ENCODE measurements at places on chromosomes 16 and 17.

DNA sequence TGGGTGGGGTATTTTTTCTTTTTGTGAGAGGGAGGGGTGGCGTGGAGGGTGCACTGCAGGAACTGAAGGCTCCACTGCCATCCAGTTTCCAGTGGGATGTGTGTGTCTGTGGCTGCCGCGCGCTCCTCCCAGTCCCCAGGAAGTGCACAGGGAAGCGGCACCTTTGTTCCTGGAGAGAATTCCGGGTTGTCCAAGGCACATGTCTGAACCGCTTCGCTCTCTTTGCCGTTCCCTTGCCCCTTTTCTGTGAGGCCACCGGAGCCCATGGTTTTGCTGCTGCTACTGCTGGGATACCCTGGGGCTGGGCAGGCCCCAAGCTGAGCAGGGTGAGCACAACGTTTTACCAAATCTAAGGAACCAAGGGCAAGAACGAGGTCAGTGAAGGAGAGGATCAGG, 19.5 kb downstream of the ACSF3 start:
- DNase-seq = no peak

- no peak for DNase-seq
These were observed 227.5 kb upstream of the ZFHX3 start for GRCh38 chr16:73275448-73275847.

DNA sequence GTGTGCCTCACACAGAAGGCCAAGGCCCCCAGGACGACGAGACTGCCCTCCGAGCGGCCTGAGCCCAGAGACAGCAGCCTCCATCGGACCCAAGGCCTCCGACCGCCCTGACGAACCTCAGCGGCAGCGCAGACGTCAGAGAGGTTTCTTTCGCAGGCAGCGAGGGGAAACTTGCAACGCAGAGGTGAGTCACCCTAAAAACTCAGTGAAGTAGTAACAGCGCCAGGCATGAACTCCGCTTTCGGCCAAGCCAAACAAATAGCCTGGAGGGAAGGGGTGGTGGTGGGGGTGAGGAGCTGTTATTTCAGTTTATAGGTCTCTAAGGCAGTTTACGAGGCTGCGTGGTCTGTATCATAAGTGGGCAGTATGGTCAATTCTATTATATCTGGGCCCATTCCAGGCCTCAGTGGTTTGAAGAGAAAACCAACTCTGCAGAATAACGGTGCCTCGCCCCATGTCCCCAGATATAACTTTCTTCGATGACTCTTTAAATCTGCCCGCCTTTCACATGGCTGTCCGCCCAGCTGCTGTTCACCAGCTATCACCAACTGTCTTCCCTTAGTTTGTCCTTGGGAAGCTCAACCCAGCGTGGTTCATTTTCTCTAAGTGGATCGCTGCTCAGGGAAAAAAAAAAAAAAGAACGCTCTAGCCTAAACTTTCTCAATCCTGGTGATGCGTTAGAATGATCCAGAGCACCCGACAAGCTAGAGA, 43.5 kb upstream of the FOXF1 start:
- no peak for DNase-seq

DNA sequence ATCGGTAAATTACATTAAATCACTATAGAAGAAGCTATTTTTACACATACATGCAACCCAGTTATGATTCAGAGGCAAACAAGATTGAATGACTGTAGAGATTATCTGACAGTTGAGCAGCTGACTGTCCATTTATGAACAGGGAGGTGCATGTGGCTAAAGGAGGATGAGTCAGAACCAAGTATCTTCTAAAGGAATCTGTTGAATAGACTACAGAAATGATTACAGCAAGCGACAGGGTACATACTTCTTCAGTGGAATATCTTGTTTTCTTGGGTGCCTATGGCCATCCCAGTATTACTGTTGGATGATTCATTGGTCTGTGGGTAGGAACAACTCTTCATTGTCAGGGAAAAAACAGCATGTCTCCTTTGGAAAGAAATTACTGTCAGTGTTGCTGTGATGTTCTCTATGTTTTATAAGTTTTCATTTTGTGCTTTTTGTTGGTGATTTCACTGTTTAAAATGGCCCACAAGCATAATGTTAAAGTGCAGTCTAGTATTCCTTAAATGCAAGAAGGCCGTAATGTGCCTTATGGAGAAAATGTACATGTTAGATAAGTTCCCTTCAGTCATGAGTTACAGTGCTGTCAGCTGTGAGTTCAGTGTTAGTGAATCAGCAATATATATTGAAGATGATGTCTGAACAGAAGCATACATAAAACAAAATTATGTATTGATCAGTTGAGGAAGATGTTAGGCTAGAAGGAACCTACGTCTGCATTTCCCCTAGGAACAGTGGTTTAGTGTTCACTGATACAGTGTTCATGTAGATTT, 27.0 kb downstream of the CBFB start:
- no peak for DNase-seq

DNA sequence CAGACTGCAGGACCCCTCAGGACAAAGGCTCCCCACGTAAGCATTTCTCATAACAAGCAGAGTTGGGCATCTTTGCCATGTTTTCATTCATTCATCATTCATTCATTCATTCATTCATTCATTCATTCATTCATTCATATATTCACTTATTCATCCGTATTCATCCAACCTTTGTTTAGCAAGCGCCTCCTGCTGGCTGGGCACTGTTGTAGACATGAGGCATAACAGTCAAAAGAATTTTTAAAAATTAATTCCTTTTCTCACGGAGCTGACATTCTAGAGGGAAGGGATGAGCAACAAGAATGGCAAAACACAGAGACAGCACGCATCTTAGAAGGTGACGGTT, 351.7 kb upstream of the TNRC6C start:
- no peak for DNase-seq

DNA sequence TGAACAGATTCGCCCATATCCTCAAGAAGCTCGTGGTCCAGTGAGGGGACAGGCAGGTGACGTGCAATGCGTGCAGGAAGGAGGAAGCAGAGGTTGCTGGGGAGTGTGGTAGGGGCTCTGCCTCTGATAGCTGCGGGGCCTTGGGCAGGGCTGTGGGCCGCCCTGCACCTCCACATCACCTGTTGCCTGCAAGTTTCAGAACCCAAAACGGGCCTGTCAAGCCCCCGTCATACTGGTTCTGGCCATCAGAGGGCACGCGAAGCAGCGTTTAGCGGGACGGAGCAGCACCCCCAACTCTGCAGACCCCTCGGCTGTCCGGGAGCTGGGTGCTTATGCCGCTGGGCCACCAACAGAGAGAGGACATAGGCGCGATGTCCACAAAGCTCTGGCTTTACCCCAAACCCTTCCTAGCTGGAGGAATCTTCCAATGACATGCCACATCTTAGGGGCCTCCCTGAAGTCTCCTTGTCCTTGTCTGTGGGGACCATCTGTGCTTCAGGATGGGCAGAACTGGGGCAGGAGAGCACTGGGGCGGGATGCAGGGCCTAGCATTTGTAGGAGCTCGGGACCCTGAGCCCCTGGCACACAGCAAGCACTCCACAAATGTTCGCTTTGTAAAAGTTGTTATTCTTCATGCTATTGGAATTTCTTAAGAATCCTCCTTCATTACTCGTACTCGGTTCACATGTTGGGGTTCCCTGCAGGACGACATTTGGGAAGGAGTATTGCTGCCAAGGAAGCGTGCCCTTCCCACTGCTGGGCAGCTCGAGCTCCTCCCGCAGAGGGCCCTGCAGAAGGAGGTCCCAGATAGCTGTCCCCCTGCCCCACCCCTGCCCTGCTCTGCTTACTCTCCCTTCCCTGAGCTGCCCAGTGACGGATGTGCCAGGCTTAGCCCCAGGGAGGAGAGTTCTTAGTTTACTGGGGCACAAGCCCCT, 64.3 kb downstream of the CNGB1 start:
- no peak for DNase-seq

DNA sequence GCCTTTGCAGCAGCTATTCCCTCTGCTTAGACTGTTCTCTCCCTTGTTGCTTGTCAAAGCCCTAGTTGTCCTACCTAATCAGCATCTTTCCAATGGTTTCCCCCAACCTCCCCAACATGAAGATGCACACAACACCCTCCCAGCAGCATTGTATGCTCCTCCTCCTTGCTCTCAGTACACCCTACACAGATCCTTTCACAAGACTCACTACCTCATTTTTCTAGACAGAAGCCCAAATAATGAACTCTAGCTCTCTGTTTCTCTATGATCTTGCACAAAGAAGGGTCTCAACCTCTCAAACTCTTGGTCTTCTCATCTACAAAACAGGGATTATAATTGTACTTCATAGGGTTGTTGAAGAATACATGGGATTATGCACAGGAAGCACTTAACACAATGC, 19.4 kb downstream of the PSME3IP1 start:
- no peak for DNase-seq

DNA sequence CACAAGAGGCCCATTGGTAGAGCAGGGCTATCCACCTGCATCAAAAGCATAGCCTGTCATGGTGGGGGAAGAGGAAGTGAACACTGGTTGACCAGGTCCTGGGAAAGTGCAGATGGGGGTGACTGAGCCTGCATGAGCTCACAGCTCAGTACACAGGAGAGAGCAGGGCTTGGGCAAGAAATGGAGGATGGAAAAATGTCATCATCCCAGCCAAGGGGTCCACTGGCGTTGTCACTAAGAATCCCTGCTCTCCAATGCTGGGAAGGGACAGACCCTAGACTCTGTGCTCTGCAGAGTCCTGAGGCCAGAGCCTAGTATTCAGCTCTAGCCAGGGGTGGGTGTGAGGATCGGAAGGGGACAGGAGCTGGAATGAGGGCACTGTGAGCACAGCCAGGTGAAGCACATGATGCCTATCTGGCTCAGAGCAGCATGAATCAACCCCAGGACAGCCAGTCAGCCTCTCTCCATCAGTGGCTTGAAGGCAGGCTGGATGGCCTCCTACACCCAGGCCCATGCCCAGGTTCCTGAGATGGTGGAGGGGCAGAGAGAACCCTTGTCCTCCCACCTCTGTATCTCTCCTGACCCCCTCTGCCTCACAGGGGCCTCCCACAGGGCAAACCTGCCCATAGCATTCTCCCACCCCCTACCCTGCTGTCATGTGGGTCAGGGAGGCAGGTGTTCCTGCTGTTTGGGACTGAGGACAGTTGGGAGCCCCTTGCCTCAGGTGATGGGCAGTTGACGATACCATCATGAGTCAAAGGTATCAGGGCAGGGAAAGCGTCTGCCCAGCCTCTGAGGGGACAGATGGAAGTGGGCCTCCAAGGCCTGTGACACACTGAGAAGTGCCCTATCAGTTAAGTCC, 13.8 kb upstream of the CTCF start:
- DNase-seq = no peak

- DNase-seq = no peak
These were observed 19.9 kb upstream of the RAB11FIP4 start for GRCh38 chr17:31371511-31372097.

GRCh38 chr16:15434079-15434424, 336 bp upstream of the BMERB1 start:
- no peak for DNase-seq

- no peak for DNase-seq
These were observed 3.6 kb upstream of the ITGAX start for GRCh38 chr16:31351246-31351941.

GRCh38 chr16:70684146-70685060, 1.4 kb downstream of the MTSS2 start:
- DNase-seq = no peak

DNA sequence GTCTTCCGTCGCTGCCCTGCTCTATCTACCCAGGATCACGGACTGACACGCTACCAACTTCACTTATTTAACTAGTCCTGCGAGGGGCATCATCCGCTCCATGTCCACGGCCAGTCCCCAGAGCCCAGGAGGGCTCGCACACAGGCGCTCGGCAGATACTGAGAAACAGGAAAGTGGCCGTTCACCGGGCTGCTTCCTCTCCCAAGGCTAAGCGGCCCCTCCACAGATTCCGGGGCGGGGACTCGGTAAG, 388 bp downstream of the OXLD1 start:
- no peak for DNase-seq

- DNase-seq = no peak
These were observed 26.1 kb upstream of the CBFA2T3 start for GRCh38 chr16:89002851-89003830.

- no peak for DNase-seq
These were observed 11.2 kb downstream of the IRF8 start for GRCh38 chr16:85909932-85910853.

- no peak for DNase-seq
These were observed 62.2 kb downstream of the PITPNC1 start for GRCh38 chr17:67439269-67439668.

GRCh38 chr17:65966072-65966695, 225.7 kb downstream of the CEP112 start:
- no peak for DNase-seq

DNA sequence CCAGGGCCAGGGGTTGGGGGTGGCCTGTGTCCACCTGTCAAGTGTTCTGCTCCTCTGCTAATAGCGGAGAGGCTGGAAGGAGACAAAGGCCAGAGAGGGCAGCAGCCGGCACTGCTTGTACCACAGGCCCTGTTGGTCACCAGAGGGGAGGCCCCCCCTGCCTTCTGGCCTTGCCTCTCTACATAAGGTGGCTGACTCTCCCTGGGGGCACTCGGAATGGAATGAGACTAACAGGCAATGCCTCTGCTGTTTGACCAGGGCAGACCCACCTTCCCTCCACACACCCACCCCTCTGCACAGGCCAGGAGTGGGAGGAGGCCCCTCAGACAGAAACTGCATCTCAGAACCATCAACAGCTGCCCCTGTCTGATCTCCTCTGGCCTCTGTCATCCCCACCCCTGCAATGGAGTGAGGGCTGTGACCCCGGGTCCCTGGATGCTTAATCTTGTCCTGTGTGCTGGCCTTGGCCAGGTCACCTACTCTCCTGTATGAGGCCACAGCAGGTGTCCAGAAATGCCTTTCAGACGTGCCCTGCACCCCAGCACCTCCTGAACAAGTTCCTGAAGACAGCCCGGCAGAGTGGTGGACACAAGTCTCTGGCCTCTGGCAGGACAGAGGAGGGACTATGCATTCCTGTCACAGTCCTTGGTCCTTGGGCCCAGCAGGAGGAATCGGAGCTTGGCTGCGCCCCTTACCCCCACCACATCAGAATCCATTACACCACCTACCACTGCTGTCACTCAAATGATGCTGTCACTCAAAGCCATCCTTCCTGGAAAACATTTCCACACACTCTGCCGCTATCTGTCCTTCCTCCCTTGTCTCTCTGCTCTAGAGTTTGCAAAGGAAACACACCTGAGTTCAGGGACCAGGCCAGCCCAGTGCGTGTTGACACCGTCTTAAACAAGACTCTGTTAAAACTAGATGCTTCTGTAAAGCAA, 107.5 kb upstream of the ZNF750 start:
- no peak for DNase-seq

DNA sequence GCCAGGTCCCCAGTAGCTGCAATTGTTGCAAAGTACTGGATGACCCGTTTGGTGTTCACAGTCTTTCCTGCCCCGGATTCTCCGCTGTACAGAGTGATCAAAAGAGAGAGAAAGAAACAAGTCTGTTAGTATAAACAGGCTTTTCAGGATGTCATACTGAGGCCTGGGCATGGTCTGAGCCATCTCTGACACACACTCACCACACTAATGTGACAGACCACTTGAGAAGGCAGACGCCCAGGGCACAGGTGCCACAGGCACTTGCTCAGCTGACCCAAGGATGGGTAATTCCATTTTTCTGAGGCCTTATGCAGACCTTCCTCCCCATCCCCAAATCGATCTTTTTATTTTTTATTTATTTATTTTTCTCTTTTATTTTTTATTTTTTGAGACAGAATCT, 7.5 kb downstream of the MYH3 start:
- DNase-seq = no peak

- DNase-seq = no peak
These were observed 17.8 kb upstream of the SLC6A4 start for GRCh38 chr17:30253312-30253711.

- no peak for DNase-seq
These were observed 10.1 kb downstream of the WFIKKN2 start for GRCh38 chr17:50845240-50846147.
